ENCODE measurements at places on chromosomes 7 and 10.

- no peak for DNase-seq
Observed at GRCh38 chr10:23139677-23140076, 44.3 kb downstream of the MSRB2 start.

- no peak for DNase-seq
Observed at GRCh38 chr10:86139066-86139657, 227.4 kb downstream of the GRID1 start.

DNA sequence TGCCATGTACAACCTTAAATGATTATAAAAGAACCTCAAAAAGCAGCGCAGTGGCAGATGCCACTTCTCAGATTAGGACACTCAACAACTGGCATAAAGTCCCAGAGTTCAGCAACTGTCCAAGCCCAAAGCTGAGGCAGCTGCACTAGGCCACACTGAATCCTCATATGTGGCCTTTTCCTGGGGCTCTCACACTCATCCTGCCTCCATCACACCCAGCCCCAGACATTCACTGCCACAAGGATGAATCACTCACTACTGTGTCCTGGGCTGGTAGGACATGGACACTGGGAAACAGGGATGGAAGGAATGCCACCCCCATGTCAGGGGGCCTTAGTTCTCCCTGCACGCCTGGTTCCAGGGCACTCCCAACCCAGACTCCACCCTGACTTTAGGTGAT, 547.7 kb downstream of the TNS3 start:
- no peak for DNase-seq

DNA sequence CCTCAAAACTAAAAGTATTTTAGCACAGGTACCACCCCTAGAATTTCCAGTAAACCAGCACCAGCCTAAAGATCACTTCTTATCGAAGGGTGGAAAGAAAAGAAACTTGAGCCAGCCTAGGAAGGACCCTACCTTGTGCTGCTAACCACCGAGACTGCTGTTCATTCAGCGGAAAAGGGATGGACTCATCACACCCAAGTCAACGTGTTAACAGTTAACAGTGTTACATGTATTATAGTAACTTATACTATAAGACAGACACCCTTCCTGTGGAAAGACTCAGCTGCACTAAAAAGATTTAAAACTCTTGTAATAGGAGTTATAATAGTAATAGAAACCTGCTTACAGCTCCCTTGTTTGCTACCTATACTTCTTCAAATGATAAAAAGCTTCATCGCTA, 39.8 kb downstream of the MINDY4 start:
- no peak for DNase-seq

DNA sequence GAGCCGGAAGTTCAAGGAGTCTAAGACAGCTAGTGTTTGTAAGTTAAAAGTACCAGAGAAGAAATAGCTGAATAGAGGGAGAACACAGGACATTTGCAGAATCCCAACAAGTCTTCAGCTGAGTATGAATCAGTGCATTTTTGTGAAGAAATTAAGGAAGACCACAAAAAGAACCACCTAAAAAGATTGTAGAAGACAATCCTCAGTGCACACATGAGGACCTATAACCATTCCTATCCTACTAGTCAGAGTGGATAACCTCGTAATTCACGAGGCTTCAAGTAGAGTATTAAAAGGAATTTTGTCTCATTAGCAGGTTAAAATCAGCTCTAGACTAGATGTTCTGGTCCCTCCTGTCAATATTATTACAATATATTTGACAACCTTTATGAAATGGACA, 295.4 kb upstream of the KAT6B start:
- DNase-seq: no peak

DNA sequence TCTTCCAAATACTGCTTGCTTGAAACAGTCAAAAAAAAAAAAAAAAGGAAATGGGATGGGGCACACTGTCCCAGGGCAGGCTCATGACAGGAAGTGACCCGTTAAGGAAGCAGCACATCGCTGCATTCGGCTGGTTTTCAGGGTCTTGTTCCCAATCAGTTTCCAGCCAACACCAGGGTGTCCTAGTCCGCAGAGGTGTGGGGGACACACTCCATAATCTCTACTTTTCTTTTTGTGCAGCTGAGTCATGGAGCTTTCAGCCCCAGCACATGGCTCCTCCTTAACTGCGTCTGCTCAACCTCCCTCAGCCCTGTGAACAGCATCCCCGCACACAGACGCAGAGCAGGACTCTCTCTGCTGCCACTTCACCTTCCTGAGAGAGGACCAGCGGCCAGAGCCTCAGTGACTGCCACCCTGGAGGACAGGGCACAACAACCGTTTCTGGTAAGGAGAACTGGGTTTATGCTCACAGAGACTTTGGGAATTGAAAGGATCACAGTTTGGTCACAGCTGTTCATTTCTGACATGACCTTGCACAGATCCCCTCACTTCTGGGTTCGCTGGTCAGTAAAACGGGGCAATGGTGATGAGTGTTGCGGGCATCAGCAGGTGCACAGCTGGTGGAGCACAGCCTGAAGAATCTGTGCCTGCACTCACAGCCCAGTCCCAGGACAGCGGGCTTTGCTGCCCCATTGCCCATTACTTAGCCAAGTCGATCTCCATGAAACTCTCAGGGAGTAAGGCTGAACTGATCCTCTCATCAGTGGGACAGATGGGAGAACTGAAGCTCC, at the start of gene GIMAP5:
GIMAP5 (plus strand) TSS at position 154 of the 791 bp plus-strand sequence. CDS start 3,467 bp downstream, outside the sequence.
- DNase-seq: no peak

DNA sequence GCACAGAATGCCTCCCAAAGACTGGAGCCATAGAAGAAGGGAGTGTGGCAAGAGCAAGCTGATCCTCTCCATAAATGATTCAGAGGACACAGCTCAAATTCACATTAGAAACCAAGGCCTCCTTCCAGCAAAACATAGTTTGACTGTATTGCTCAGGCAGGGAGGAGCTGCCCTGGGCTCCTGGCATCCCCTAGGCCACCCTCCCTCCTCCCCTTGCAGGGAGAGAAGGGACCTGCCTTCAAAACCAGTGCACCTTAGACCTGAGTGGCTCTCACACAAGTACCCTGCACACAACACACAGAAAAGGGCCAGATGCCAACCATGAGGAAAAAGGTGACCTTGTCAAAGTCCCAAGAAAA, 64.7 kb downstream of the CREB3L2 start:
- DNase-seq: no peak

DNA sequence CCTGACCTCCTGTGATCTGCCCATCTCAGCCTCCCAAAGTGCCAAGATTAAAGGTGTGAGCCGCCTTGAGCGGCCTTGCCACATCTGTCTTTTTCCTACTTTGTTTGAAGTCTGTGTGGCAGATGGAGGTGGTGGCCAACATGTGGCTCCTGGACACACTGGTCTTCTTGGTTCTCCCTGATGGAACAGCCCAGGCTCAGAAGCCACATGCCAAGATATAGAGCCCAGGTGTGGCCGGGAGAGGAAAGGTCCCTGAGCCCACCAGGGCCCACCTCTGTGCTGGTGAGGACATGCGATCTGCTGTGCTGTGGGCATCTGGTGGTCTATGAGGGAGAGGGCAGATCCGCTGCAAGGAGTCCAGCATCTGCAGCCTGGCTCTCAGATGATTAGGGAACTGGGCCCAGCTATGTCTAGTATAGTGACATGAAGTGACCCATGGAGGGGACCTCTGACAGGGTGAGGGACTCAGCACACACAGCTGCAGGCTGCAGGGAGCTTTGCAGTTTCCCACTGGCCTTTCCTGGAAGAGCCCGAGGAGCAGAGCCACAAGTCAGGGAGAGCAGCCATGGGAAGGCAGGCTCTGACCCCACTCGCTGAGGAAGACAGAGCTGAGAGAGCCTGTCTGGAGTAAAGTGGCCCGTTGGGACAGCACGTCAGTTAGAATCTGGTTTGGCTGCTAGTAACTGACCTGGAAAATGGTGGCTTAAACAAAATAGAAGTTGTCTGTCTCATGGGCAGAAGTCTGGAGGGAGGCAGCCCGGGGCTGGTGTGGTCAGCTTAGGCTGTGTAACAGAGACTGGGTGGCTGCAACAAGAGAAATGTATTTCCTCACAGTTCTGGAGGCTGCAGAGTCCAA, 25.9 kb downstream of the ADCY1 start:
- no peak for DNase-seq

DNA sequence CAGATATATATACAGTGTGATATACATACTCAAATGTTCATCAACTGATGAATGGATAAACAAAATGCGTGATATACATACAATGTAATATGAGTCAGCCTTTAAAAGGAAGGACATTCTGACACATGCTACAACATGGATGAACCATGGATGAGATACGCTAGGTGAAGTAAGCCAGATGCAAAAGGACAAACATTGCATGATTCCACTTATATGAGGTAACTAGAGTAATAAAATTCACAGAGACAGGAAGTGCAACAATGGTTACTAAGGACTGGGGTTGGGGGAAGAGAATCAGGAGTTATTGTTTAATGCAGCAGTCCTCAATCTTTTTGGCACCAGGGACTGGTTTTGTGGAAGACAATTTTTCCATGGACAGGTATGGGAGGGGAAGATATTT, 47.3 kb upstream of the PIK3AP1 start:
- no peak for DNase-seq

GRCh38 chr7:98211676-98212531, 665 bp downstream of the BHLHA15 start:
- DNase-seq: no peak

- DNase-seq: no peak
Observed at GRCh38 chr7:134809616-134810015, 30.2 kb downstream of the CALD1 start.

GRCh38 chr7:107815254-107815882, 12.3 kb upstream of the SLC26A3 start:
- DNase-seq: no peak

DNA sequence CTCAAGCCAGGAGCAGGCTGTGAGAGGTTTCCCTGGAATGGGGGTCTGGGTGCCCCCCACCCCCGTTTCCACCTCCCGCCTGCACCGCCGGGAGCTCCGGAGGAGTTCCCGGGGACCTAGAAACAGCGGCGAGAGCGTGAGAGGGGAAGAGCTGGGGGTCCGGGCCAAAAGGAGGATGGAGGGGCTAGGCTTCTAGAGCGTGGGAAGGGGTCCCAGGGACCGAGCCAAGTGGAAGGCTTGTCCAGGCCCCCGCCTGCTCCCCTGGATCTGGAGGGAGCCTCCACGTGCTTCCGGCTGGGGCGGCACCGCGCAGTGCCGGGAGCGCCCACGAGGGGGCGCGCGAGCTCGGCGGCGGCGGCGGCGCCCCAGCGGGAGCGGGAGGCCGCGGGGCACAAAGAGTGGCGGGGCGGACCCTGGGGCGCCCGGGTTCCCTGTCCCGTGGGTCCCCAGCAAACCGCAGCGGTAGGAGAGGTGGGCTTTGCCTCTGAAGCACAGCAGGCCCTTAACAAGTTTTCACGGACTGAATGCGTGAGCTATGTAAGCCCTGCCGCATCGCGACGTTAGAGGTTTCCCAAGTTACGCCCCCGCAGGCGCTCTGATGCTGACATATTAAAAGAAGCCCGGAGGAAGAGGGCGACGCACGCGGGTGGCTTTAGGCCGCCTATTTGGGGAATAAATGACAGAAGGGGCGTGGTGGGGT, 104.4 kb upstream of the LRRC4 start:
- DNase-seq: no peak

- DNase-seq: no peak
Observed at GRCh38 chr10:7651853-7652470, 14.8 kb downstream of the ITIH5 start.

DNA sequence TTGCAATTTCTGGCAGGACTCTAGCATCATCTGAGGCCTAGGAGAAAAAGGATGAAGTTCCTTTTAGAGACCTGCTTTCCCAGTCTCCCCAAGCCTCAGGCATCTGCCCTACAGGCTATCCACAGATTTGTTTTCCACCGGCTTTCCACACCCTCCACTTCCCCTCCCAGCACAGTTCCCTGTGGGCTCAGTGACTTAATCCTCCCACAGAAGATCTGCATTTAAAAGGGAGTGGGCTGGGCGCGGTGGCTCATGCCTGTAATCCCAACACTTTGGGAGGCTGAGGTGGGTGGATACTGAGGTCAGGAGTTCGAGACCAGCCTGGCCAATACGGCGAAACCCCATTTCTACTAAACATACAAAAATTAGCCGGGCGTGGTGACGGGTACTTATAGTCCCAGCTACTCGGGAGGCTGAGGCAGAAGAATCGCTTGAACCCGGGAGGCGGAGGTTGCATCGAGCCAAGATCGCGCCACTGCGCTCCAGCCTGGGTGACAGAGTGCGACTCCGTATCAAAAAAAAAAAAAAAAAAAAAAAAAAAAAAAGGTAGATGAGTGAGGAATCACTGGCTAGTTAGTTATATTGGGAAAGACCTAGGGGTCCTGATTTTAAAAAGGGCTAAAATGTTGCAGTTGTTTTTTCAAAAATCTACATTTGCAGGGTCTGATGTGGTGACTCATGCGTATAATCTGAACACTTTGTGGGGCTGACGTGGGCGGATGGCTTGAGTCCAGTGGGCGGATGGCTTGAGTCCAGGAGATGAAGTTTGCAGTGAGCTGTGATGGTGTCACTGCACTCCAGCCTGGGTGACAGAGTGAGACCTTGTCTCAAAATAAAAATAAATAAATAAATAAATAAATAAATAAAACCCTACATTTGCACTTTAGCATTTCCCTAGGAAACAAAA, 119.5 kb downstream of the BAMBI start:
- peak; percentile 26 for DNase-seq

GRCh38 chr10:103776878-103777591, 78.3 kb downstream of the SH3PXD2A start:
- DNase-seq: no peak

DNA sequence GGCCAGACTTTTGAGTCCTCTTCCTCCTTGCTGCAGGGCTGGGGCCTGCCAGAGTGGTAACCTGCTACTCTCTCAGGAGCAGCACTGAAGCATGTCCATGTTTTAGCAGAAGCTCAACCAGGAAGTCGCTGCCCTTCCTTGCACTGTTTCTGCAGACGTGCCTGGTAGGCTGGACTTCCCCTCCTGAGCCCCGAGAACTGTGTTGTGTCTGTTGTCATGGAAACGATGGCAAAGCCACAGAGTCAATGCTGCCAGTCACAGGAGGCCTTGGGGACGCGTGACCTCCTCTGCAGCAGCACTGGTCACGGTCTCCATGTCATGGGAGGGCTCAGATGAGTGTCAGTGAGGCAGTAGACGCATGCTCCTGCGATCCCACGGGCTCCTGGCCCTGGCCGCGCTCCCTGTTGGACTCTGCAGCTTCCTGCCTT, 145.5 kb downstream of the FANK1 start:
- no peak for DNase-seq

GRCh38 chr7:122273117-122273516, 31.4 kb downstream of the FEZF1 start:
- no peak for DNase-seq

DNA sequence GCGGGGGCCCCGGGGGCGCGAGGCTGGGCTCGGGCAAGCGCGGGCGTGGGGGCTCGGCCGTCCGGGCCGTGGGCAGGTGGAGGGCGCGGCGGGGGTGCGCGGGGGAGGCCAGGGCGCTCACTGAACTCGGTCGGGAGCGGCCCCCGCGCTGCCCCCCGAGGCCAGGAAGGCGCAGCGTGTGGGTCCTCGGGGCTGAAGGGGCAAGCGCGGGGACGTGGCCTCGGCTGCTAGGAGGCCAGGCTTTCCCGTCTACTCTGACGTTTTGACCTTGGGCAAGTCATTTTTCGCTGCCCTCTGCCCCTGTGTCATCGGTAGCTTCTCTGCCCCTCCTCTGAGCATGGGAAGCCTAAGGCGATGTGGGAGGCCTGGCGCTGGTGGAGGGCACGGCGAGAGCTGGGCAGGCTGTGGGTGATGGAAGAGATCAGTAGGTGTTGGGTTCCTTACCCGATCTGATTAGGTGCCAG, 441 bp downstream of the FBH1 start:
- no peak for DNase-seq

- no peak for DNase-seq
Observed at GRCh38 chr7:141455723-141456122, 95.5 kb upstream of the AGK start.

- no peak for DNase-seq
Observed at GRCh38 chr10:111076682-111077478, at the start of gene ADRA2A. Gene ADRA2A (plus strand): TSS chr10:111077029. CDS start chr10:111077997, 968 bp downstream.

GRCh38 chr10:59225211-59225610, 48.8 kb downstream of the PHYHIPL start:
- no peak for DNase-seq

Data from AG04450 (cell line).